Thoracic aorta (tissue), 2 donors: ENCODE measurements at places on chromosomes 16 and 17. TPM values are rescaled to one million over a fixed set of nuclear protein-coding genes. Genes with fewer than 3 reads are reported as not detected.

DNA sequence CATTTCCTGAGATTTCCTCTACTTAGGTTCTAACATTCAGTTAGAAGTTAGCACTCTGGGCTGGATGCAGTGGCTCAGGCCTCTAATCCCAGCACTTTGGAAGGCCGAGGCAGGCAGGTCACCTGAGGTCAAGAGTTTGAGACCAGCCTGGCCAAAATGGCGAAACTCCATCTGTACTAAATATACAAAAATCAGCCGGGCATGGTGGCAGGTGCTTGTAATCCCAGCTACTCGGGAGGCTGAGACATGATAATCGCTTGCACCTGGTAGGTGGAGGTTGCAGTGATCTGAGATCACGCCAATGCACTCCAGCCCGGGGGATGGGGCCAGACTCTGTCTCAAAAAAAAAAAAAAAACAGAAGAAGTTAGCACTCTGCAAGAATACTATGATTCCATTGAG lies 1430.9 kb downstream of the CDH11 start:
- H3K27ac ChIP-seq, result no peak overlapping the region
- no peak for DNase-seq
- H3K27me3 ChIP-seq, result no peaks in the 10 kb centered on the region
- H3K4me3 ChIP-seq, result no peak overlapping the region
- no peaks in the 10 kb centered on the region for H3K4me1 ChIP-seq

DNA sequence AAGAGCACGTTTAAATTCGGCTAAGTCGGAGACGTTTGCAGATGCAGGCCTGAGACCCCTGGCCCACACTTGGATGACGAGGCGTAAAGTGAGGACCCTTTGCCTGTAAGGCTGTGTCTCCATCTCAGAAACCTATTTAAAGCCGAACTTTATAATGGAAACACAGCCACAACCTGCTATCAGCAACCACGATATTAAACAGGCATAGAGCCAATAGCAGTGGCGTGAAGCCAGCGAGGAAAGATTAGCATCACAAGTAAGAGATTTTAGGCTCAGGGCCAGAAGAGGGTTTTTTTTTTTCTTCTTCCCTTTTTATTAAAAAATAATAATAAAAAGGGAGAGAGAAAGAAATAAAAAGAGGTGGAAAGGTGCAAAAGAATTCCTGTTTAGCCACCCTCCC lies 111.3 kb upstream of the NOL11 start:
- H3K4me3 ChIP-seq, result no peak overlapping the region
- H3K4me1 ChIP-seq, result peaks cover 7% of the 10 kb centered on the region
- H3K36me3 ChIP-seq, result no peaks in the 10 kb centered on the region
- H3K27ac ChIP-seq, result no peak overlapping the region

DNA sequence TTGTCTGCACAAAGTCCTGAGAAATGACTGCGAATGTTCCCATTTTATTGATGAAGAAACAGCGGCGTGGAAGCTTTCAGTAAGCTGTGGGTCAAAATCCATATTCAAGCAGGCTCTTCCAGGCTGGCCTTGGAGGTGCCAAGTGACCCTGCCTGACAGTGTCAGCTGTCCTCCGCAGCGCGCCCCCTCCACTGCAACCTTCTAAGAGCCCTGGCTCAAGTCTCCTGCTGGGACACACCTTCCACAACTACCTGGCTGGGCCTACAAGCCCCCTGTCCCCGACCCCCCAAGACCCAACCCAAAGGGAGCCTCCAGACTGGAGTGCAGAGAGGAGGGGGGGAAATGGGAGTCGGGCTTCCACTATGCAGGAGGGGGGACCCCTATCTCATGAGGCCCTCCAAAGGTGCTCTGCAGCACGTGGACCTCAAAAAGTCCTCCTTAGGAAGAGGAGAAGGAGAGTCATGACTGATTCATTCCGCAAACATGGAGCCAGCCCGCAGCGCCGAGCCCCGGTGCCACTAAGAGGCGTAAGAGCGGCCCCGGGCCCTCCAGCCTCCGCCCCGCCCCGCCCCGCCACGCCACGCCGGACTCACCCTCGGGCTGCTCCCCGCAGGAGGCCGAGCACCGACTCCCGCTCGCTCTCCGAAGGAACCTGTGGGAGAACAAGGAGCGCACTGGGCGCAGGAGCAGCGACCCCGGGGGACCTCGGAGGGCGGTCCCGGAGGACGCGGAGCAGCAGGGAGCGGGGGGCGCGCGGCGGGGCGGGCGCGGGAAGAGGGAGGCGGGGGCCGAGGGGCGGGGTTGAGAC lies 574 bp downstream of the MPP3 start:
- no peak for DNase-seq
- peaks cover 24% of the 10 kb centered on the region for H3K4me1 ChIP-seq
- H3K27ac ChIP-seq, result peak overlapping the region; percentile 64
- peaks cover 18% of the 10 kb centered on the region for H3K36me3 ChIP-seq
- H3K4me3 ChIP-seq, result peak overlapping the region; percentile 88

- H3K27me3 ChIP-seq, result no peaks in the 10 kb centered on the region
- DNase-seq, result no peak
- no peak overlapping the region for H3K27ac ChIP-seq
- no peaks in the 10 kb centered on the region for H3K36me3 ChIP-seq
- no peaks in the 10 kb centered on the region for H3K4me1 ChIP-seq
- H3K4me3 ChIP-seq, result no peak overlapping the region
Observed at GRCh38 chr16:85994492-85995490, 95.8 kb downstream of the IRF8 start.

DNA sequence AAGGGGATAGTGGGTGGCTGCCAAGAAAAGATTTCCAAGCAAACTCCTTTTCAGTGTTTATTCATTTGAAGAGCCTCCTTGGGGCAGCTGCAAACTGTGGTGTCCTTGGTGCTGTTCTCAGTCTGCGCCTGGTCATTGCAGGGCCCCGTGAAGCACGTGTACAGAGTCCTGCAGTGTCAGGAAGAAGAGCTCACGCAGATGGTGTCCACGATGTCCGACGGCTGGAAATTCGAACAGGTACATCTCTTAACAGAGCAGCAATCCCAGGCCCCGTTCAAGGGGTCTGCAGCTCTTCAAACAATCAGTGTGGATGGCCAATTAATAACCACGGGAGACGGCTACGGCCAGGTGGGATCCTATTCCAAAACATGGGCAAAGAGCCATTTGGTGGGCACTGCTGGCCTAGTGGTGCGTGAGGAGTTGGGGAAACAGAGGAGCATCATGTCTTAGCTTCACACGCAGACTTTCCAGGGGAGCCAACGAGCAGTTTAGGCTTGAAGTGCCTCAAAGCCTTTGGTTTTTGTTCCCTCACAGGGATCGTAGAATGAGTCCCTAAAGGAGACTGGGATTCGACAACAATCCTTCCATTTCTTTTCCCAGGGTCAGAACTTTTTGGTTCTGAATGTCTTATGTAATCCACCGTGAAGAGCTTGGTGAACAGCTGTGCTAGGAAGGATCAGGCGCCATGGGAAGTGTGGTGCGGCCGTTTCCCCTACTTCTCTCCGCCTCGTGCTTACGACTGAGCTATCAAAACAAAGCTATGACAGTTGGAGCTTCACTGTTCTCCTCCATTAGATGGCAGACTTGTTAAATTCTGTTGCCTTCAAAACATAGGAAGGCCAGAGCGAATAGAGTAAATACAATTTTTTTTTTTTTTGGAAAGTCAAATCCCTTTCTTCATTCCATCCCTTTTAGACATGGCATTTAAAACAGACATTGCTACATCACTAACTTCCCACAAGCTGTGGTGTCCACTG lies 12.6 kb downstream of the KCTD2 start:
- H3K27me3 ChIP-seq, result no peaks in the 10 kb centered on the region
- H3K4me3 ChIP-seq, result no peak overlapping the region
- no peak overlapping the region for H3K27ac ChIP-seq
- DNase-seq, result no peak

DNA sequence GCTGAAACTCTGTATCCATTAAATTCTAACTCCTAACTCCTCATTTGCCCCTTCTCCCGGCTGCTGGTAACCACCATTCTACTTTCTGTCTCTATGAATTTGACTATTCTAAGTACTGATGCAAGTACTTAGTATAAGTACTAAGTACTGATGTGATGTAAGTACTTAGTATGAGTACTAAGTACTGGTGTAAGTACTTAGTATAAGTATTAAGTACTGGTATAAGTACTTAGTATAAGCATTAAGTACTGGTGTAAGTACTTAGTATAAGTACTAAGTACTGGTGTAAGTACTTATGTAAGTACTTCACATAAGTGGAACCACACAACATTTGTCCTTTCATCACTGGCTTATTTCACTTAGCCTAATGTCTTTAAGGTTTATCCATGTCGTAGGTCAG lies 32.3 kb upstream of the PRKCA start:
- H3K27ac ChIP-seq, result no peak overlapping the region
- H3K4me1 ChIP-seq, result no peaks in the 10 kb centered on the region
- no peak for DNase-seq

- H3K4me3 ChIP-seq, result no peak overlapping the region
- H3K27me3 ChIP-seq, result no peaks in the 10 kb centered on the region
- no peaks in the 10 kb centered on the region for H3K4me1 ChIP-seq
- H3K27ac ChIP-seq, result no peak overlapping the region
- peaks cover 18% of the 10 kb centered on the region for H3K36me3 ChIP-seq
Observed at GRCh38 chr17:67891481-67892119, 66.3 kb downstream of the BPTF start.

GRCh38 chr17:31859487-31860008 lies 504 bp upstream of the COPRS start:
- no peaks in the 10 kb centered on the region for H3K4me1 ChIP-seq
- DNase-seq, result no peak
- H3K36me3 ChIP-seq, result peaks cover 9% of the 10 kb centered on the region
- H3K4me3 ChIP-seq, result peak overlapping the region; percentile 71

DNA sequence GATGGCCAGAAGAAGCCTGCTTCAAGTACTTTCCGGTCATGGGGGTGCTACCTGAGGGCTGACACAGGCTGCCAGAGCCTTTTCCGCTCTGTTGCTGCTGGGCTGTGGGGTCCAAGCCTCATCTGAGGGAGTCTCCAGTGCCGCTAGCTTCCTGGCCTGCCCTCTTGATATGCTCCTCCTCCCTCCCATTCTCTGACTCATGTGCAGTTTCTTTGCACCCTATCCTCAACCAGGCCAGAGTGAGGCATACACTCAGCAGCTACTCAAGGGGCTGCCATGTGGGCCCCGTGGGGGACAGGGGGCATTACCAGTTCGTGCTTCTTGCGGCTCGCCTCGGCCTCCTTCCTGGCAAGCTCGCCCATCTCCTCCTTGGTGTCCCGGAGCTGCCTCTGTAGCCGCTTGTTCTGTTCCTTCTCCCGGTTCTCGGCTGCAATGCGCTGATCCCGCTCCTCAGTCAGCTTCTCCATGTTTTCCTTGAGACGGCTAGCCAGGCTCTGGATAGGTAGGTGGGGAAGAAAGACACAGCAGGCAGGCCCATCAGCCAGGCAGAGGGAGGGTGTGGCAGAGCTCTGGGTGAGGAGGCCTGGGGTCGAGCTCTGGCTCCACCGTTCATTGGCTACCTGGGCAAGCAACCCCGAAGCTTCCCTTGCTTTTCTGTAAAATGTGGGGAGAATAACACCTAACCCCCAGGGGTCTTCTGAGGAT lies 43.8 kb downstream of the PIPOX start:
- no peaks in the 10 kb centered on the region for H3K27me3 ChIP-seq
- H3K36me3 ChIP-seq, result peaks cover 80% of the 10 kb centered on the region
- no peak for DNase-seq

GRCh38 chr16:50282955-50283631 lies 16.7 kb downstream of the ADCY7 start:
- H3K4me3 ChIP-seq, result no peak overlapping the region
- H3K36me3 ChIP-seq, result no peaks in the 10 kb centered on the region
- no peak for DNase-seq
- H3K4me1 ChIP-seq, result peaks cover 24% of the 10 kb centered on the region
- H3K27me3 ChIP-seq, result no peaks in the 10 kb centered on the region

GRCh38 chr17:12547831-12548230 lies 117.9 kb upstream of the MYOCD start:
- no peaks in the 10 kb centered on the region for H3K27me3 ChIP-seq
- peaks cover 42% of the 10 kb centered on the region for H3K4me1 ChIP-seq
- H3K4me3 ChIP-seq, result no peak overlapping the region
- DNase-seq, result no peak
- peak overlapping the region; percentile 92 for H3K27ac ChIP-seq

DNA sequence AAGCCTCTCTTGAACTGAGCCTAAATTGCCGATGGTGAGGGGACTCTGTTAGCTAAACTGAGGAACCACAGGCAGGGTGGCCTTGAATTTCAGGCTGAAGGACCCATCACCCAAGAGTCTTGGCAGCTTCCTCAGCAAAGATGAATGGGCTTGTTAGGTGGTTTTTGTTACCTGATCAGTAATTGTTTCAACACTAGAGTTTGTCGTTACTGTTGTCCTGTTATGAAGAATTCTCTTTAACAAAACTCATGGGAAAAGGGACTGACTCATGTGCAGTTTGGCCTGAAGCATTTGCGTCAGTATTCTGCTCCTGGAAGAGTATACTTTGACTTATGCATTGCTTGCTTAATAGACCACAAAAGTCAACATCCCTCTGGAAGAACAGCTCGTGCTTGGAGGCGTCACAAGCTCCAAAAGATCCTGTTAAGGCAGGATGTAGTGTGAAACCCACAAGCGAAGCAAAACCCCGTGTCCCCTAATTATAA lies 206.0 kb downstream of the IRX3 start:
- no peak overlapping the region for H3K27ac ChIP-seq
- H3K27me3 ChIP-seq, result no peaks in the 10 kb centered on the region
- H3K36me3 ChIP-seq, result no peaks in the 10 kb centered on the region
- no peak overlapping the region for H3K4me3 ChIP-seq
- DNase-seq, result no peak

DNA sequence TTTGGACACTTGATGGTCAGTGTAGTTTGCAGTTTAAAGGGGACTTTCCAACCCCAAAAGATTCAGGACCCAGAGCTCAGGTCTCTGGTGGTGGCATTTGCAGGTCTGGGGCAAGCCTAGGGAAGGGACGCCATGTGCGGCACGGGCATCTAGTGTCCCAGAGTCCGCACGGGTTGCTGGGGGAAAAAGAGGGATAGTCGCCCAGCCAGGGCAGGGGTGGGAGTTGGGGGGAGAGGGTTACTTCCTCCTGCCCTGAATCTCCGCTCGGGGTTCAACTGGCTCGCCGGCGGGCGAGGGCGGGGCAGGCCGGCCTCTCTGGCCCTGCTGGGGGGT lies 239 bp upstream of the CA7 start:
- no peak for DNase-seq
- H3K4me3 ChIP-seq, result peak overlapping the region; percentile 67
- H3K27ac ChIP-seq, result no peak overlapping the region
- H3K27me3 ChIP-seq, result peaks cover 4% of the 10 kb centered on the region
- H3K36me3 ChIP-seq, result no peaks in the 10 kb centered on the region
- peaks cover 22% of the 10 kb centered on the region for H3K4me1 ChIP-seq

- no peak overlapping the region for H3K4me3 ChIP-seq
- H3K36me3 ChIP-seq, result no peaks in the 10 kb centered on the region
- H3K4me1 ChIP-seq, result no peaks in the 10 kb centered on the region
- no peaks in the 10 kb centered on the region for H3K27me3 ChIP-seq
- DNase-seq, result no peak
Observed at GRCh38 chr17:65664266-65664665, 102.8 kb upstream of the AXIN2 start.

GRCh38 chr16:54412037-54412436 lies 125.5 kb upstream of the IRX3 start:
- no peaks in the 10 kb centered on the region for H3K4me1 ChIP-seq
- DNase-seq, result no peak
- H3K27ac ChIP-seq, result no peak overlapping the region

DHRS11 gene
- 10.1 TPM for total RNA-seq

HSD17B2 gene
- total RNA-seq, result not detected

ASGR2 gene
- 8.1 TPM for total RNA-seq

TEKT1 gene
- not detected for total RNA-seq

ZDHHC7 gene
- total RNA-seq, result 80.8 TPM

SNX20 gene
- total RNA-seq, result 3.3 TPM

DNASE1L2 gene
- total RNA-seq, result 2.3 TPM
